Karpas-422 (cell line): ENCODE measurements at places on chromosomes 11 and 22.

- no peaks in the 10 kb centered on the region for H3K27me3 ChIP-seq
- H3K4me1 ChIP-seq, result no peaks in the 10 kb centered on the region
- no peaks in the 10 kb centered on the region for H3K36me3 ChIP-seq
Observed at GRCh38 chr11:66493130-66493529, 12.9 kb downstream of the DPP3 start.

DNA sequence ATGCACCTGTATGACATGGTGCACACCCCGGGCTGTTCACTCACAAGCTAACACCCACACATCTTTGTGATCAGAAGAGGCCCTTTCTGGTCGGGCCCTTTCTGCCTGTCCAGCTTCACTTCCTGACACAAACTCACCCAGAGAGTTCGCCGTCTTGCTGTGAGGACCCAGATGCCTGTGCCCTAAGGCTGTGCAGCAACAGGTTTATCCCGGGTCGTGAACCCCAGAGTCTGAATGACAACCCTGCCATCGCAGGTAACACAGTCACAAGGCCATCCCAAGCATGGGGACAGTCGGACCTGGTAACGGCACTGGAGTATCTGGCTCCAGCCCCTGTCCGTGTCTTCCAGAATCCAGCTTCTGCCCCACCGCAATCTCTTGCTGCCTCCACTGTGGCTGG is 235.1 kb downstream of the BUD13 start:
- no peak overlapping the region for H3K27ac ChIP-seq
- no peak overlapping the region for H3K4me3 ChIP-seq
- DNase-seq, result no peak
- H3K27me3 ChIP-seq, result no peaks in the 10 kb centered on the region
- H3K4me1 ChIP-seq, result no peaks in the 10 kb centered on the region

- no peak for DNase-seq
- no peaks in the 10 kb centered on the region for H3K4me1 ChIP-seq
- H3K27me3 ChIP-seq, result no peaks in the 10 kb centered on the region
- no peaks in the 10 kb centered on the region for H3K36me3 ChIP-seq
Observed at GRCh38 chr11:30876663-30877396, 290.7 kb upstream of the MPPED2 start.

GRCh38 chr11:31645747-31646146 is 136.2 kb downstream of the ELP4 start:
- H3K36me3 ChIP-seq, result no peaks in the 10 kb centered on the region
- H3K27ac ChIP-seq, result no peak overlapping the region
- H3K4me3 ChIP-seq, result no peak overlapping the region
- no peaks in the 10 kb centered on the region for H3K4me1 ChIP-seq
- no peaks in the 10 kb centered on the region for H3K27me3 ChIP-seq

DNA sequence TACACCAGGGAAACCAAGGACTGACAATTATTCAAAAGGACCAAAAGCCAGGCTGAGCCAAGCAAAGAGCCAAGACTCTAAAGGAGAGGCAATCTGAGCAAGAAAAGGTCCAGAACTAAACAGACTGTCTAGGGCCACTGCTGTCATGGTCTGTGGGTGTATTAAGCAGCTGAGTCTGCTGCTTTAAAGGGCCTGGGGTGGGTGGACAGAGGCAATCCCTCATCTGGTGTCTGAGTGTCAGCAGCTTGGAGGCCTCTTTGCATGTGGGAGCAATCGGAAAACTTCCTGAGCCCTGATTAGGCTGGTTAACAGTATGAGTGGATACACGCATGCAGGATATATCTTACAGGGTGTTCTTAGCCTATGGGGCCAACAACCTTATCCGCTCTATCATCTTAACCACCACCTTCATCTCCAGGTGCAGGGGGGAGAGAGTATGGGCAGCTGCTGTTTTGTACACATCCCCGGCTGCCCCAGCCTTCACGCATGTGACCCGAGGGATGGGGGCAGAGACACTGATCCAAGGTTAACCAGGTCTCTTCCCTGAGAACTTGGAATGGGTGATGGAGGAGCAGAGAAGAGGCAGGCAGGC is 67.5 kb upstream of the TIMP3 start:
- no peak for DNase-seq
- no peak overlapping the region for H3K4me3 ChIP-seq
- H3K36me3 ChIP-seq, result no peaks in the 10 kb centered on the region

DNA sequence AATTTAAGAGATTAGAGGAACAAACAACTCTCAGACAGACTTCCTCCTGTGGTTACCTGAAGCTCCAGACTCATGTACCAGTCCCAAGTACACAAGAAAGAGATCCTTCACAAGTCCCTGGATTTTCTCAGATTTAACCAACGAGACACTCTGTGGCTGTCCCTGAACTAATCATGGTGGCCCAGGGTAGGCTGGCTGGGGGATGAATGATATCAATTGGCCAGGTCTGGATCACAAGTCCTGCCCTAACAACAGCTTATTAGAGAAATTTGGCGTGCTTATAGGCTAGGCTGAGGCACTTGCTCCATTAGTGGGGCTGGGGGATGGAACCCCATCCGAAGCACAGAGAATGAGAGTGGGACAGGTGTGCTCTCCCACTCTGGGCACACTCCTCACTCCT is 22.1 kb downstream of the HEPHL1 start:
- H3K4me3 ChIP-seq, result no peak overlapping the region
- no peaks in the 10 kb centered on the region; the same call in 1 of the 2 replicates for H3K27me3 ChIP-seq
- no peaks in the 10 kb centered on the region for H3K4me1 ChIP-seq
- H3K36me3 ChIP-seq, result no peaks in the 10 kb centered on the region
- DNase-seq, result no peak
- H3K27ac ChIP-seq, result no peak overlapping the region

- no peaks in the 10 kb centered on the region for H3K27me3 ChIP-seq
- H3K4me3 ChIP-seq, result peak overlapping the region; percentile 95
- DNase-seq, result peak; percentile 65
Observed at GRCh38 chr11:64877390-64878222, 815 bp downstream of the EHD1 start.

- H3K4me1 ChIP-seq, result no peaks in the 10 kb centered on the region
- H3K4me3 ChIP-seq, result no peak overlapping the region
- no peak for DNase-seq
- H3K36me3 ChIP-seq, result no peaks in the 10 kb centered on the region
- H3K27me3 ChIP-seq, result no peaks in the 10 kb centered on the region
Observed at GRCh38 chr11:58135171-58135570, 9.8 kb upstream of the OR9I1 start.

DNA sequence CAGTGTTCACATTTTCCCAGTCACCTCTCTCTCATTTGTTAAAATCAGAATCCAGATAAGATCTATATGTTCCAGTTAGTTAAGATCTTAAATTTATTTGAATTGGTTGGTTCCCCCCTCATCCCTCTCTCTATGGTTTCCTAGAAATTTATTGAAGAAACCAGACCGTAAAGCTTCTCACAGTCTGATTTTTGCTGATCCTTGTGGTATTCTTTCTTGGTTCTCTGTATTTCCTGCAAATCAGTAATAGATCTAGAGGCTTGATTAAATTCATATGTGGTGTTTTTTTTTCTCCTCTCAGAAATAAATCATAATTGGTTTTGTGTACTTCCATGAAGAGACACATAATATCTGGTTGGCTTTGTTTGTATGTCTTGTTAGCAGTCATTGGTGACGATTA is 147.5 kb downstream of the TMEM135 start:
- DNase-seq, result no peak
- peaks cover 16% of the 10 kb centered on the region for H3K4me1 ChIP-seq
- H3K4me3 ChIP-seq, result no peak overlapping the region
- no peak overlapping the region for H3K27ac ChIP-seq
- H3K36me3 ChIP-seq, result peaks cover 6% of the 10 kb centered on the region; the same call in 1 of the 2 replicates

DNA sequence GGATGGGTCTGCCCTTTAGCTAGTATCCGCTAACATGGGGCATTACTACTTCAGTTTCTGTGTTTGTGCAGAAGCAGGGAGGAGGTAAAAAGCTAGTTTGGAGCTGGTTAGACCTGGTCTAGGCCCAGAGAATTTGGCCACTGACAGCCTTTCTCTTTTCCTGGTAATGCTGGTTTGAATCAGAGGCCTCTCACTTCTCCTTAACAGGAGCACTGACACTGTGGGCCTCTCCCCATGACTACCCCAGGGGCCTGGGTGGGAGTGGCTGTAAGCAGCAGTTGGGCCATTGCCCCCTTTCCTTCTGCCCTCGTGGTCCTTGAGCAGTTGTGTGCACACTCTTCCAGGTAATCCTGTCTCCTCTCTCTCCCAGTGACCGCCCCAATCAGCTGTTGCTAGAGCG is 8.5 kb upstream of the SLC25A18 start:
- H3K36me3 ChIP-seq, result no peaks in the 10 kb centered on the region
- DNase-seq, result no peak
- H3K4me3 ChIP-seq, result no peak overlapping the region
- H3K27me3 ChIP-seq, result no peaks in the 10 kb centered on the region

DNA sequence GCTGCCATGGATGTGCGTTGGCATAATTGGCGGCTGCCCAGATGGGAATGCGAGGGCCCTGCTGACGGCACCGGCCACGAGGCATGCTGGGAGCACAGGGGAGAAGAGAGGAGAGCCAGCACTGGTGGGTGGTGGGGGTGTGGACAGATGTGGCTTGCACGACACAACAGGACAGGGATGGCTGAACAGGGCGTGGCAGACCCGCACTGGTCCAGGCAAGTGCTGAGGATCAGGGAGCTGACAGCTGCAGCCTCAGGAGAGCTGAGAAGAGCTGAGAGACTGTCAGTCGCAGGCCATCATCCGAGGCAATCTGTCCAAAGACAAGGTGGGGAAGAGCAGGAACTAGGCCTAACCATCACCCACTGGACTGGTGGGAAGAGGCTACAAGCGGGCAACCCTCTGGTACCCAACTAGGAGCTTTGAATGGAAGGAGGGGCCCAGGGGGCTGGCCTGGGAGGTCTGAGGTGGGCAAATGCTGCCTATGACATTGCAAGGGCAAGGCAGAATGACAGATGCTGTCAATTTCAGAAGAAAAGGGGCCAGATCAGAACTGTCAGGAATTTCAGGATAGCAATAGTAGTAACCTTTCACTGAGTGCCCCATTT is 2.4 kb downstream of the GNB1L start:
- no peak for DNase-seq
- no peaks in the 10 kb centered on the region for H3K27me3 ChIP-seq
- no peaks in the 10 kb centered on the region; the same call in 1 of the 2 replicates for H3K36me3 ChIP-seq
- H3K27ac ChIP-seq, result no peak overlapping the region
- no peak overlapping the region; the same call in 1 of the 2 replicates for H3K4me3 ChIP-seq

DNA sequence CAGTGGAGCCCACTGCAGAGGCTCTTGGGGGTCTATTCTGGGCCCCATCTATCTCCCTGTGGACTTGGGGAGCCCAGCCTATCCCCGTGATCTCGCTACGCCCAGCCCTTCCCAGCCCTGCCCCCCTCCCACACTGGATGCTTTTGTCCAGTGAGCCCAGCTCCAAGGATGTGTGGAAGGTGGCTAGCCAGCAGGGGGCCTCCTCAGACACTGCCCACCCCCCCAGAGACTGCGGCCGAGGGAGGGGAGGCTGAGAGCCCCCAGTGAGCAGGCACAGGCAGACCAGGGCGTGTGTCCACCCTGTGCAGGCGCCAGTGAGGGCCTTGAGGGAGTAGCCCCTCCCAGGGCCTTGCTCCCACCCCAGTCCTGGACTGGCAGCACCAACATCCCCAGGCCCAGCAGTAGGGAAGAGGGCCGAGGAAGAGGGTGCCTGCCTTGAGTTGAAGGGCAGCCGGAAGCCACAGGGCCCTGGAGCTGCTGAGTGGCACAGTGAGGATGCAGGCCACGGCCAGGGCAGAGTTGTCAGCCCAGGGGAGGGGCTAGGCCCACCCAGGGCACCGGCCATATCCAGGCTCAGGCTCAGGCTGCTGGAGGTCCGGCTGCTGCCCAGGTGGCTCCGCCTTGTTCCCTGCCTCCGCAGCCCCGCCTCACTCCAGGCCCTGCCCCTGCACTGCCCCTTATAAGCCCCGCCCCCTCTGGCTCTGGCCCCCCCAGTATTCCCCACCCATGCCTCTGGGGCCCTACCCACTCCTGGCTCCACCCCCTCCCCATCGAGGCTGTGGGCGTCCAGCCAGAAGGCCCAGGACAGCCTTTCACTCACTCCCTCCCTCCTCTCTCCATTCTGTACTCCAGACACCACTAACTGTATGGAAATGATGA is 28.0 kb downstream of the MOB2 start:
- DNase-seq, result peak; percentile 57
- no peaks in the 10 kb centered on the region for H3K36me3 ChIP-seq
- no peak overlapping the region for H3K4me3 ChIP-seq
- no peaks in the 10 kb centered on the region for H3K4me1 ChIP-seq
- no peak overlapping the region for H3K27ac ChIP-seq
- H3K27me3 ChIP-seq, result no peaks in the 10 kb centered on the region

DNA sequence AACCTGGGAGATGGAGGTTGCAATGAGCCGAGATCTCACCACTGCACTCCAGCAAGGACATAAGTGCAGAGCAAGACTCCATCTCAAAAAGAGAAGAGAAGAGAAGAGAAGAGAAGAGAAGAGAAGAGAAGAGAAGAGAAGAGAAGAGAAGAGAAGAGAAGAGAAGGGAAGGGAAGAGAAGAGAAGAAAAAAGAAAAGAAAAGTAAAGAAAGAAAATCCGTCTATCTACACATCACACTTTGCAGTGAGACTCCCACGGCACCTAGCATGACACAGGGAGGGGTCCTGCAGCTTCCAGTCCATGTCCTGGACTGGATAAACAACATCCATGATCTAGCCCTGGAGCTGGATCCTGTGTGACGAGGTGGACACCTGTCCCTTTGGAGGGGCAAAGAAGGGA is 4.0 kb upstream of the PPARA start:
- no peak for DNase-seq
- H3K4me3 ChIP-seq, result no peak overlapping the region
- H3K27ac ChIP-seq, result no peak overlapping the region
- no peaks in the 10 kb centered on the region for H3K27me3 ChIP-seq

GRCh38 chr11:62572431-62572830 is 1.3 kb downstream of the EEF1G start:
- H3K36me3 ChIP-seq, result peaks cover 26% of the 10 kb centered on the region
- peaks cover 29% of the 10 kb centered on the region for H3K4me1 ChIP-seq
- no peak overlapping the region for H3K27ac ChIP-seq
- DNase-seq, result no peak
- H3K4me3 ChIP-seq, result peak overlapping the region; percentile 95

DNA sequence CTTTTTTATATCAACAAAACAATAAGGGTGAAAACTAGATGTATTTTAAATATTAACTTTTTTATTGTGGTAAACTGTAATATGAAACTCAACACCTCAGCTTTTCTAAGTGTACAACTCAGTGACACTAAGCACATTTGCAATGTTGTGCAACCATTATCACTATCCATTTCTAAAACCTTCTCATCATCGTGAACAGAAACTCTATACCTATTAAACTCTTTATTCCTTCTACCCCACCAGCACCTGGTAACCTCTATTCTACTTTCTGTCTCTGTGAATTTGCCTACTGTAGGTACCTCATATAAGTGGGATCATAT is 9.4 kb downstream of the HORMAD2 start:
- H3K36me3 ChIP-seq, result no peaks in the 10 kb centered on the region
- H3K27me3 ChIP-seq, result no peaks in the 10 kb centered on the region
- no peak for DNase-seq
- H3K4me1 ChIP-seq, result peaks cover 4% of the 10 kb centered on the region; the same call in 1 of the 2 replicates
